ENCODE measurements at places on chromosomes 4 and X.
A peak's percentile ranks its signal among the peaks of the same experiment; 100 is the strongest.

GRCh38 chrX:150308041-150308440 is 55.1 kb upstream of the MAMLD1 start:
- no peak for DNase-seq

GRCh38 chrX:150486011-150486410 is 82.4 kb upstream of the MTM1 start:
- no peak for DNase-seq

DNA sequence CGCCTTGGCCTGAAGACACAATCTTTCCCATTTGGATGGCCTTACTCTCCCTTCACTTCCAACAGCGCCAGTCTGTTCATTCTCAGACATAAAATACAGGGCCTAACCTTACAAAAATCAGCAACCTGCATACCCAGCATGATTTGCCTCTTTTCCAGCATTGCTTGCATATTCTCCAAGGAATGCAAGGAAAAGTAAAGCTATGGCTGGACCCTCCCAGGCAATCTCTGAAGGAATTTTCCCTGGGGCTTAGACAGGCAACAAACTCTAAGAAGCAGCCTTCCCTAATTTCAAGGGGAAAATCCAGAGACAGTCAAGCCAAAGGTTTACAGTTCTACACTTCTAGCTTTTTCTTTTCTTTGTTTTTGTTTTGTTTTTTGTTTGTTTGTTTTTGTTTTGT is 3.6 kb downstream of the DCTD start:
- DNase-seq: no peak

GRCh38 chr4:146288193-146288592 is 73.9 kb downstream of the REELD1 start:
- DNase-seq: no peak

- no peak for DNase-seq
Measured at GRCh38 chr4:142596121-142596520, 250.0 kb downstream of the INPP4B start.

GRCh38 chrX:133947022-133947421 is 38.4 kb downstream of the GPC3 start:
- DNase-seq: no peak

- DNase-seq: no peak
Measured at GRCh38 chr4:25813448-25814106, 49.2 kb downstream of the SEL1L3 start.

- DNase-seq: no peak
Measured at GRCh38 chrX:9747644-9748043, 18.0 kb downstream of the GPR143 start.

- no peak for DNase-seq
Measured at GRCh38 chrX:111444881-111445280, 32.9 kb upstream of the DCX start.

DNA sequence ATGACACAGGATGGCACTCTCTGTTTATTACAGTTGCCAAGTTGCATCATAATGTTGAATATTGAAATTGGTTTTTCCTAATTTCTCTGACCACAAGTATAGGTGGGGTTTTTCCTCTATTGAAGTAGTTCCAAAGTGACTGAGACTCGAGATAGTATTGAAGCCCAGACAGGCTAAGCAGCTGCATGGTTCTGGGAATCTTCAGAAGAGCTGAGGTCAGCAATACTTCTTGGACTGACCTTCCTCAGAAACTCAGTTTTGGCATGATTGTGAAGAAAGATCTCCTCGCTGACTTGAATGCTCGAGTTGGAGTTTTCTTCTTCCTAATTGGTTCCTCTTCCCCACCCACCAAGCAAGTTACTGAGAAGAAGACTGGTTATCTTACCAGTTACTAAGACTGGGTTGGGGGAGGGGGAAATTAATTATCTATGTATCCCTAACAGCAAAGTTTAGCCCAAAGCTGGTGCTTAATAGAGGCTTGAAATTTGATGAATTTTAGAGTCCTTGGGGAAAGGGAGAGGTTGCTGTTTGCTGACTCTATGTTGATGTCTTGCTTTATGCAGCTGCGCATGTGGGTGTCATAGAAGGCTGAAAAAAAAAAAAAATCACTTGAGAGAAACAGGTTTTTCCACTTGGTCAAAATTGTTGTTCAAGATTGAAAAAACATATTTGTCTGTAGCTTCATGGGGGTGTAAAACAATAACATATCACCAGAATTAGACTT is 91.1 kb downstream of the P2RY10 start:
- DNase-seq: peak; percentile 1

GRCh38 chr4:38310446-38311043 is 350.3 kb downstream of the PTTG2 start:
- DNase-seq: no peak

GRCh38 chr4:55706541-55706940 is 70.4 kb upstream of the NMU start:
- DNase-seq: no peak

GRCh38 chrX:49177338-49177833 is 5.7 kb downstream of the PLP2 start:
- DNase-seq: peak; percentile 20

GRCh38 chr4:156957556-156957955 is 14.0 kb downstream of the PDGFC start:
- no peak for DNase-seq

DNA sequence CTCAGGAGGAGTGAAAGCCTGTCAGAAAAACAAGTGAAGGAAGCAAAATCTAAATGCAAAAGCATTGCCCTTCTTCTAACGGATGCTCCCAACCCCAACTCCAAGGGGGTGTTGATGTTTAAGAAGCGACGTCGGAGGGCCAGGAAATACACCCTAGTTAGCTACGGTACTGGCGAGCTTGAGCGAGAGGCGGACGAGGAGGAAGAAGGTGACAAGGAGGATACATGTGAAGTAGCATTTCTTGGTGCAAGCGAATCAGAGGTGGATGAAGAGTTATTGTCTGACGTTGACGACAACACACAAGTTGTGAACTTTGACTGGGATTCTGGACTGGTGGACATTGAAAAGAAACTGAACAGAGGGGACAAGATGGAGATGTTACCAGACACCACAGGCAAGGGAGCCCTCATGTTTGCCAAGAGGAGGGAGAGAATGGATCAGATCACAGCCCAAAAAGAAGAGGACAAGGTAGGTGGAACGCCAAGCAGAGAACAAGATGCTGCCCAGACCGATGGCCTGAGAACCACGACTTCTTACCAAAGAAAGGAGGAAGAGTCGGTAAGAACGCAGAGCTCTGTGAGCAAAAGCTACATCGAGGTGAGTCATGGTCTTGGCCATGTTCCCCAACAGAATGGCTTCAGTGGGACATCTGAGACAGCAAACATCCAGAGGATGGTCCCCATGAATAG is 105.6 kb upstream of the MYOZ2 start:
- DNase-seq: no peak
